ENCODE measurements at places on chromosomes 16 and 17.

DNA sequence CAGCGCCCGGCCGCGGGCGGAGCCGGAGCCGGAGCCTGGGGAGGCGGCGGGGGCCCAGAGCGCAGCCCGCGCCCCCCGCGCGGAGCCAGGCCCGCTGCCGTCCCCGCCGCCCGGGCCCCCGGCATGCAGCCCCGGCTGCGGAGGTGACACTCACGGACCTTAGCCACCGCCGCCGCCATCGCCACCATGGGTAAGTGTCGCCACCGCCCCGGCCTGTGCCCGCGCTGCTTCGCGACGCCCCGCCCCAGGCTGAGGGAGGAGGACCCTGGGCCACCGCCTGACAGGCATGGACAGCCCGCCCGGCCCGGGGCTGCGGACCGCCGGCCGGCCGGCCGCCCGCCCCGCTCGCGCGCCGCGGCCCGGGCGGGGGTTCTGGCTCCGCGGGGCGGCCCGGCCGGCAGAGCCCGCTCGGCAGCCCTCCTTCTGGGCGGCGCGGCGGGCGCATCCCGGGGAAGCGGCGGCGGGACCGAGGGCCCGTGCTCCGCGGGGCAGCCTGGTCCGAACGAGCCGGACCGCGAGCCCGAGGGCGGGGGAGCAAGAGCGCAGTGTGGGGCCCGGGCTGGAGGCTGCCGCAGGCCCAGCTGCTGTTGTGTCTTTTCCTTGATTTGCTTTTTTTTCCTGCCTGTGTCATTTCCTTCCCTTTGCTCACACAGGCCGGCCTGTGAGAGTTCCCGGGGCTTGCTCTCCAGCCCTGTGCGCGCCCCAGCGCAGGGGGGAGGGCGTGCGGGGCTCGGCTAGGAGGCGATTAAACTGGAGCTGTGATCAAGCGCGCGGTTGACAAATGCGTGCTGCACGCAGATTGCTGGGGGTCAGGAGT lies 565 bp downstream of the MAP3K3 start:
- no peak for DNase-seq

GRCh38 chr16:84117494-84117843 lies 727 bp upstream of the MBTPS1 start:
- no peak for DNase-seq

DNA sequence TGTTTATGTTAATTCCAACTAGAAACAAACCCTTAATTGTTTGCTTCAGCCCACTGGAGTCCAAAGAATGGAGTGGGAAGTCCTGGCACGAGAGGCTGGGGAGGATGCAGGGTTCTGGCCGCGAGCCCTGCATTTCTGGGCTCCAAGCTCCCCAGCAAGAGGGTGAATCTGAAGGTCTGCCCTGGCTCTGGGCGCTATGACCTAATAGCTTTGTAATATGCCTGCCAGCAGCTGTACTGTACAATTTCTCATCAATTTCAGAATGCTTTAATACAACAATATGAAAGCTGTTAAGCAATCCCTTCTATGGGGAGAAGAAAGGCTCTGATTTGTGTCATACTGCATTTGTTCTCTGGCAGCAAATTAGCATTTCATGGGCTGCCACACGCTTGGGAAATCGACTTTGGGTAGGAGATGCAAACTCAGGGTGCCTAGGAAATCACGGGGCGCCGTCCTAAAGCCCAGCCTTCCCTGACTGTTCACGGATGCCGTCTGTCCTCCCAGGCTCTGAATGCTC lies 43.8 kb downstream of the NDEL1 start:
- DNase-seq, result no peak

DNA sequence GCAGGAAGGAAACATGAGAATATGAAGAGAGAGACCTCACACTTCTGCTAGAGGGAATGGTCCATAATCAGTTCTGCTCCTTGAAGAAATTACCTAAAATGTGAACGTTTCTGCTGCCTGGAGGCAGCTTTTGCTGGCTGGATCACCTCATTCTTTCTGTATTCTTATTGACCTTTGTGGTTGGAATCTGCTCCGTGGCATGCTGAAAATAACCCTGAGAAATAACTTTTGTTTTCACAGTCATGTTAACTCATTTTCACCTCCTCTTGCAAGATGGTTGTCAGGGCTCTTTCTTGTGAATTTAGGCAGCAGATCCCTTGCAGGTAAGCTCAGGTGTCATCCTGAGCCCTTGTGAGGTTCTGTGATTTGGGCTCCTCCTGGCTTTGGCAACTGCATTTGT lies 70.2 kb downstream of the IRF8 start:
- DNase-seq, result no peak

DNA sequence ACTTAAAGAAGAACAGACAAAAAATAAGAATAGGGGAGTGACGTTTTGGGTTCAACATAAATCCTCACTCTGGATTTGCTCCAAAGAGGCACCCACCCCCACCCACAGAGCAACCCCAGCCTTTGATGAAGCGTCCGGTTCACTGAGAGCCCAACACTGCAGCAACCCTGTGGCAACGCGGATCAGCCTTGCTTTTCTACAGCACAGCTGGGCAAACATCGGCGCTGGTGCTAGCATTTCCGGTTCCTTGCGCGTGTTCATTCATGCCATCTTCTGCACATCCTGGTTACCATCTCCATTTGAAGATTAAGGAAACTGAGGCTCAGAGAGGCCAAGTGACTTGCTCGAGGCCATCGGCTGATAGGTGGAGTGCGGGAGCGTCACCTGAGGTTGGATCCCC lies 8.7 kb upstream of the GINS2 start:
- no peak for DNase-seq

- DNase-seq, result no peak
These were observed 24.5 kb upstream of the DNAH17 start for GRCh38 chr17:78601577-78602190.

- DNase-seq, result no peak
These were observed 37.0 kb upstream of the C16orf78 start for GRCh38 chr16:49336581-49336980.

GRCh38 chr17:29008591-29008990 lies 2.8 kb upstream of the SEZ6 start:
- no peak for DNase-seq

DNA sequence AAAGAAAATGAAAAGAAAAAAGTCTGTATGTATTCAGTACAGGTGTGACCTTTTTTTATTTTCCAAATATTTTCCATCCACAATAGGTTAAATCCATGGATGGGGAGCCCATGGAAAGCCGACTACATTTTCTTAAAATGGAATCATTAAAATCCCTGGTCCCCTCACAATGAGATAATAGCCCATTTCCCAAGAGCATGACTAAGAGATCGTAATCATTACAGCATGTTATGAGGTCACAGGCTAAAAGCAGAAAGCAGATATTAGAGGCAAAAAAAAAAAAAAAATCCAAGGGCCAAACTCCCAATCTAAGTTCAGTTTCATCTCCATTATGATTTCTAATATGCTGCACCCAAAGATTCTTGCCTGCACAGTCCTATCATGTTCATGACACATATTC lies 44.7 kb downstream of the CYTH1 start:
- DNase-seq, result no peak

DNA sequence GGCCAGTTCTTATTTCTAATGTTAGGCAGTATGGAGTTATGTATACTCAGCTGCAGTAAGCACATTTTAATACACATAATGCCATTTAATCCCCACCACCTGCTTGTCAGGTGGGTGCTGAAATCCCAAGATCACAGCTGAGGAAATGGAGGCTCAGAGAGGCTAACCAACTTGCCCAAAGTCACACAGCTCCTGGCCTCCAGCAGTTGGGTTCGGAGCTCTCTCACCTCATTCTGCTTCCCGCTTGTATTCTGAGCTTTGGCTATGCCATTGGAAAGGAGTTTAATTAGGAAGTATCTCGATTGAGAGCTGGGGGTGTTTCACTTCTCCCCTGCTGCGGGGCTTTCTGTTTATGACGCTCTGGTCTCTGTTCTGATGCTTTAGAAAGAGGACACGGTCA lies 72.6 kb upstream of the CACNG5 start:
- DNase-seq, result no peak

DNA sequence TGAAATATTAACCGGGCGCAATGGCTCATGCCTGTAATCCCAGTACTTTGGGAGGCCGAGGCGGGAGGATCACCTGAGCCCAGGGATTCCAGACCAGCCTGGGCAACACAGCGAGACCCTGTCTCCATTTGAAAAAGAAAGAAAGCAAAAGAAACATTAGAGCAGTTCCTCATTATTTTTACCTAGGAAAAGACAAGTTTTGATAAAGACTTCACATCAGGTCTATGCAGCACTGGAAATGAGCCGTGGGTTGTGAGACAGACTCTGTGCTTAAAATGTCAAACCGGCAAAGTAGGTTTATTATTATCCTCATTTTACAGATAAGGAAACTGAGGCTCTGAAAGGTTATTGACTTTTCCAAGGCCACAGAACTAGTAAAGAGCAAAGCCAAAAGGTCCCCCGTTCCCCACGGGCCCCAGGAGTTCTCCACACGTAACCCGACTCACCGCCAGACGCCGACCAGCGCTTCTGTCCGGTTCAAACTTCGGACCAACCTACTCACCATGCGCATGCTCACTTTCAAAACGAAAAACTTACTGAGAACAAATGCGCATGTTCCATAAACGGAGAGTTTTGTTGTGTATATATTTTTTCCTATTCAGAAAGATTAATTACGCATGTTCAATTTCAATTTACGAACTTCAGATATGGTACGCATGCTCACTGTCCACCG lies 356 bp downstream of the TUBD1 start:
- DNase-seq, result no peak

DNA sequence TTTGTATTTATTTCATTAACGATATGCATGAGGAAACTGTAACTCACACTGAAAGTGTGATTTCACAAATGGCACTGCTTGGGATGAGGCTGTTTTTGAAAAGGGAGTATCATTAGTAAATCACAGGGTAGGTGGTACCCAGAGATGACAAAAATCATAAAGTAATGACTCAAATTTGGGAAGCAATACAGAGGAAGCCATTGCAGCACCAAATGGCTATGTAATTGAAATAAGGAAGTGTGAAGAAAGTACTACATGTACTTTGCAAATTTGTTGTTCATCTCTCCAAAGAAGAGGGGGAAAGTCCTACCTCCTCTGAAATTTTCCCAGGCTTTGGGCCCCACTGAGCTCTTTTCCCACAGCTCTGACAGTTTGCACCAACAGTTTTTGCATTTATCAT lies 12.3 kb upstream of the ABCC12 start:
- no peak for DNase-seq

GRCh38 chr16:89050119-89050867 lies 43.4 kb upstream of the ACSF3 start:
- DNase-seq, result no peak

- DNase-seq, result no peak
These were observed 52.2 kb downstream of the ZDHHC7 start for GRCh38 chr16:84959045-84959576.

DNA sequence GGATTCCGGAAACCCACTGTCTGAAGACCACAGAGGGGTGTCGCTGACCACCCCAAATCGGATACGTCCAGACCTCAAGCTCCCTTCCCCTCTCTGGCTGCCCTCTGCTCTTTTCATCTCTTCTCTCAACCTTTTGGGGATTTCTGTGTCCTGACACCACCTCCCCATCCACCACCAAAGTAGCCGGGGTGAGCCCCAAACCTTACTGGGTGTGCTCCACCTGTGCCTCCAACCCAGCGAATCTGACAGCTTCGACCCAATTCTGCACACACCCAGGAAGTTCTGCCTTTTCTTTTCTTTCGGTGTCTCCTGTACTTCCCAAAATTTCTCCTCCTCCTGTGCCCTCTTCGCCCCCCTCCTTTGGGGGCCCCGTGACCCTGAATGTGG lies 534 bp downstream of the KCTD11 start:
- DNase-seq, result no peak

DNA sequence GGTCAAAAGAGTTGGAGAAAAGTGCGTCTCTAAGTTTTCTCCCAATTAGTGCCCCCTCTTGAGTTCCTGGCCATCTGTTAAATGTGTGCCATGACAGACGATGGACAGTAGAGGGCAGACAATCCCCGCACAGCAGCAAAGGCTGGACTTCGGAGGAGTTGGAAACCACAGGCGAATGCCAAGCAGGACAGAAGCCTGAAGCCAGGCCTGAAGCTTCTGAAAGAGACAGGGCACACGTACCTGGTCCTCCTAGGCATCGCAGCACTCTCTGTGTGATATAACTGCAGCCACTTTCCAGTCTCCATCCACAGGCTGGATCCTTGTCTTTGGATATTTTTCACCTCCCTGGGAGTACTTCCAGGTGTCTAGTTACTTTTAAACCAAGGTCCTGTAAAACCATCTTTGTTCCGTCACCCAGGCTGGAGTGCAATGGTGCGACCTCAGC lies 14.5 kb downstream of the C17orf100 start:
- DNase-seq, result no peak

DNA sequence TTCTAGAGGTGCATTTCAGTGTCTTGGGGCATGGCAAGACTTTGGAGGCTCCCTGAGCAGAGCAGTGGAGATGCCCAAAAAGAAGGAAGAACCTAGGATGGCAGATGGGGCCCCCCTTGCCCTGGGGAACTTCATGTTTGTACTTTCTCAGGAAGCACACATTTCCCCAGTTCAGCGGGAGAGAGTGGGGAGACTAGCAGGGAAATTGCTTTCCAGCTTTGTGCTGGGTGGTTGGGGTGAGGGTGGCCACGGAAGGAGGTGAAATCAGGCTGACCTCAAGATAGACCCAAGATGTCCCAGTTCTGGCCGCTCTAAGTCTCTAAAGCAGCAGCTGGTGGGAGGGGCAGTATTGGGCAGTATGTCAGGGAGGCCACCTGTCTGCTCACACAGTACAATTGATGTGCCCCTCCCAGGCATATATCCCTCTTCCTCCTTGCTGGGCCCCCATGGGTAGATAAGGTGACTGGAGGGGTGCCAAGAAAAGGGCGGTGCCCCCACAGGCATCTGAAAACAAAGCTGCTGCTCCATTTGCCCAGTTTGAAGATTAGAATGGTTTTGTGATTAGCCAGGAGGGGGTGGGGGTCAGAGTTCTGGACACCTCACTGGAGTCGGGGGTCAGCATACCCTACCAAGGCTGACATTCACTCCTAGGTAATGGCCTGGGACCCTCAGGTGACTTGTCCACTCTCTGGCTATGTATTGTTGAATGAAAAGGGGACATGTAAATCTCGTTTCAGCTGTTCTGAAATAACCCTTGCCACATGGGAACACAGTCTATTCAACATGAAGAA lies 17.1 kb upstream of the NAGLU start:
- no peak for DNase-seq

DNA sequence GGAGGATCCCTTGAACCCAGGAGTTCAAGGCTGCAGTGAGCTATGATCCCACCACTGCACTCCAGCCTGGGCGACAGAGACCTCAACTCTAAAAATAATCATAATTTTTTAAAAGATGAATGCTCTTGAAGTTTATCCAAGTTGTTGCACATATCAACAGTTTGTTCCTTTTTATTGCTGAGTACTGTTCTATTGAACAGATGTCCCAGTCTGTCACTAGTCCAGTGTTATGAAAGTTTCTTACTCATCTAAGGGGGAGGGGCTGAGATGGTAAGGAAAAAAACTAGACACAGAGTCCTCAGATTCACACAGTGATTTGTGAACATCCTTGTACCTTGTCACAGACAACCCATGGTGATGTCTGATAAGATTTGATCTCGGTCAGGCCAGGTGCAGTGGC lies 3.9 kb downstream of the ACAP1 start:
- no peak for DNase-seq

DNA sequence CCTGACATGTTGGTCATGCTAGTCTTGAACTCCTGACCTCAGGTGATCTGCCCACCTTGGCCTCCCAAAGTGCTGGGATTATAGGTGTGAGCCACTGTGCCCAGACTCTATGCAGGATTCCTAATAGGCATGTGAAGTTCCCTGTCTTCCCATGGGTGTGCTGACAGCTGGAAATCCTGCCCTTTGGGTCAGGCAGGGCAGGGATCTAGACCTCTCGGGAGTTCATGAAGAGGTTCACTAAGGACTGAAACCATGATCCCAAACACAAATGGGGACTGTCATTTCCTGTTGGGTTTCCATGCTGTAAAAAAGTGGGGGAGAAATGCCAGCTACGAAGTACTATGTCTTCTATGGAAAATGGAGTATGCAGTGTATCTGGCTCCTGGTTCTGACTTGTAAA lies 52.1 kb downstream of the HIC1 start:
- DNase-seq, result no peak
